ENCODE measurements at places on chromosomes 1 and 21.

DNA sequence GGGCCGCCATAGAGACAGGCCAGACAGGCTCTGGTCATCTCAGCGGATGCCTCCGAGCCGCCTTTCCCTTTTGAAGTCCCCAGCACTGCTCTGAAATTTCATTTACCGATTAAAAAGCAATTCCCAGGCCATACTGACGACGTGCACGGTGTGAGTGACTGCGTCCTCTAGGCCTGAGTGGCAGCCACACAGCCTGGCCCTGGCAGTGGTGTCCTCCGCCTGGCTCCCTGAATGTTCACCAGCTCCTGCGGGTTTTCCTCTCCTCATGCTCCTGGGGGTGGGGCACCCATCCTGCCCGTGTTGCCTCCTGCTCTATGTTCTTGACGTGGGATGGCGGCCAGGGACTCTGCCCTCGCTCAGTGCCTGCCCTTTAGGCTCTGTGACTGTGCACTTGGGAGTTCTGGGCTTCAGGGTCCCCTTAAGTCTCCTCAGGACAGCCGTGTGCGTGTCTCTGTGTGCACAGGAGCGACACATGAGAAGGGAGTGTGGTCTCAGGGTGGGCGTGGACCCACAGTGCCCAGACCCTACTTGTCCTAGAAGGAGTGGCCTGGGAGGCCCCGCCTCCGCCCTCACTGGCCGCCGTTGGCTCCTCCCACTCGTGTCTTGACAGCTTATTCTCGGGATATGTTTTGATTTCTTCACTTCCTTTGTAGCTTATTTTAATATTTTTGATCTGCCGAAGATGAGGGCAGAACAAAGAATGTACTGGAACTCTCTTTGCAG is 3.6 kb downstream of the SKI start:
- DNase-seq: no peak

GRCh38 chr1:216075339-216075738 is 347.9 kb downstream of the USH2A start:
- DNase-seq: no peak

GRCh38 chr1:61955261-61955660 is 213.0 kb downstream of the PATJ start:
- DNase-seq: no peak

GRCh38 chr1:209490013-209490412 is 93.5 kb upstream of the CAMK1G start:
- peak; percentile 34 for DNase-seq

DNA sequence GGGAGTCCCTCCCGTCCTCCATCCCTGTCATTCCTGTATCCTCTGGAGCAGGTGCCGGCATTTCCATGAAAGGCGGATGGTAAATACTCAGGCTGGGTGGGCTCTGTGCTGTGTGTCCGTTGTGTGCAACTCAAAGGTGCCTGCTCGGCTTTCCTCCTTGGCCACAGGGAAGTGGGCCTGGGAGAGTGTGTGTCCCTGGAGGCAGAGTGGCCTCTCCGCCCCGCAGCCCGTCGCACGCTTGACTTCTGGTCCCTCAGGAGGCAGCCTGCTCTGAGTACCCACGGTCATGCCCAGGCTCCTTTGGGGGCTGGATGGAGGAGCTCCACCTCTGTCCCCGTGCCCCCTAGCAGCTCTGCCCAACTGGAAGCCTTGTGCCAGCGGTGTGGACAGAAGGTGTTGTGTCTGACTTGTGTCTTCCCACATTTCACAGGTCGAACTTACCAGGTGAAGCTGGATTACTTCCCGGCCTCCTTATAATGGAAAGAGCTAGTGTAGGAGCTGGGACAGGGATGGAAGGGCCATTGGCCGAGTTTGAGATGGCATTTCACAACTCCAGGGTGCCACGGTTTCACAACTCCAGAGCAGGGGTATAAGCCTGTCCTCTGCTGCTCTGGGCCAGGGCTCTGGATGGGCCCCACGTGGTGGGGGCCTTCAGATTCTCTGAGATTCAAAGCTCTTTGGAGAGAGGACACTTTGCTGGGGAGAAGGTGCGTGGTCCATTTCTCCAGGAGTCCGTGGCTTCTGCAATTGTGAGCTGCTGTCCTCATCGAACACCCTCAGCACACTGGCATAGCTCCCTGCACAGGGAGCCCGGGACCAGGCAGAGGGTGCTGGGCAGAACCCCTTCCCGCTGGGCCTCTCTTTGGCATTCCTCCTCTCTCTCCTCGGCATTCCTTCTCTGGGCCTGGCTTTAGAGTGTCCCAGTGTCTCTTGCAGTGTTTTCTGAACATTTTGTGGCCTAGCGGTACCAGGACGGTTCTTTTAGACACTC is 152.7 kb upstream of the COL6A1 start:
- no peak for DNase-seq

GRCh38 chr1:109880971-109881894 is 29.4 kb upstream of the CSF1 start:
- no peak for DNase-seq

GRCh38 chr1:173038875-173039554 is 11.7 kb downstream of the TNFSF18 start:
- no peak for DNase-seq

- DNase-seq: peak; percentile 74
Observed at GRCh38 chr1:36964830-36965229, 69.5 kb downstream of the GRIK3 start.
